Right atrium auricular region (tissue), 2 donors: ENCODE measurements at places on chromosomes 3 and 15. TPM values are rescaled to one million over a fixed set of nuclear protein-coding genes. Genes with fewer than 3 reads are reported as not detected.

CCDC191 gene
- total RNA-seq = 0.75 TPM

OIP5 gene
- total RNA-seq = 0.35 TPM

ARNT2 gene
- 4.8 TPM for total RNA-seq

WDR93 gene
- total RNA-seq = not detected

LMAN1L gene
- 13.8 TPM for total RNA-seq

CCR2 gene
- total RNA-seq = 2.1 TPM

SERF2 gene
- total RNA-seq = 803 TPM

KLF13 gene
- 52.8 TPM for total RNA-seq

DNA sequence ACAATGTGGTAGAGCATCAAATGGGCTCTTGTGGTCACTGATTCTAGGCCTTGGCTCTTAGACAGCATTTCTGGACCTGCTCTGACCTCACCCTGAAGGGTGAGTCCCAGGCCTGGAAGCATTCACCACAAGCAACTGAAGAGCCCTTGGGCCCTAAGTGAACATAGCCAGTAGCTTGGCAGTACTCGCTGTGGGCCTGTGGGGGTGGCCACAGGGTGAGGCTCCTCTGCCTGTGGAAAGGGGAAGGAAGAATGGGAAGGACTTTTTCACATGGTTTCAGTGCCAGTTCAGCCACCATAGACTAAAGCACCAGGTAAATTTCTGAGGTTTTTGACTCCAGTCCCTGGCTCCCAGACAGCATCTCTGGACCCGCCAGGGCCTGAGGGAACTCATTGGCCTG lies 5.1 kb upstream of the ZSCAN2 start:
- no peak for DNase-seq

- DNase-seq = no peak
These were observed 75.9 kb upstream of the CADPS start for GRCh38 chr3:62951037-62951613.

- no peak for DNase-seq
These were observed 310.3 kb downstream of the CHST2 start for GRCh38 chr3:143429628-143430514.

GRCh38 chr3:112350018-112350810 lies 17.3 kb downstream of the CD200 start:
- DNase-seq = no peak

DNA sequence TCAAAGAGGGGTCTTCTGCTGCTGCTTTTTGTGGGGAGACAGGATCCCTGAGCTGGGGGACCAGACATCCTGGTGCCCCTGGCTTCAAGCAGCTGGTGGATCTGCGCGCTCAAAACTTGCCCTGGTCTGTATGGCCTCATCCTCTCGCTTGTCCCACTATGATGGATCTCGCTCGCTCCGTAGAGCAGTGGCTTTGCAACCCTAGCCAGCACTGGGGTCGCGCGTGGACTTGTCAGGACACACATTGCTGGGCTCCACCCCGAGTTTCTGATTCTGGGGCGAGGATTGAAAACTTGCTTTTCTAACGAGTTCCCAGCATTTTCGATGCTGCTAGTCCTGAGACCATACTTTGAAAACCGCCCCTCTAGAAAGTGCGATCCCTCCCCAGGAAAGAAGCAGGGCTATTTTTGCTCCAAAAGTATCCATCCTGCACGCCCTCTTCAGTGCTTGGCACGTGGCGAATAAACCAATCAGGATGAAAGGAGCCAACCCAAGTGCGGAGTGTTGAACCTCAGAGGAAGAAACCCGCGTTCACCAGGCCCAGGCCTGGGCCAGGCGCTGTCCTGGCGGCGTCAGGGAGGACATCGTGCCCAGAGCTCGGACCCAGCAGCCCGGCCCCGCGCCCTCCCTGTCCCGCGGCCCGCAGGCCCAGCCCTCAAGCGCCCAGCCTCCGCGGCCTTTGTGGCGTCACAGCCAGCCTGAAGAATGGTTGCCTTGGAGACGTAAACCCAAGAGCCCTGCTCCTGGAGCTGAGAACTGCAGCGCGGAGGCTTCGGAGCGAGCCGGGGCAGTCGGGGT lies at the start of gene CFAP100:
Gene CFAP100 (plus strand): TSS at position 731 of the 798 bp plus-strand sequence. CDS start 1,092 bp downstream, outside the sequence.
- no peak for DNase-seq

- no peak for DNase-seq
These were observed 73.7 kb upstream of the TSPAN3 start for GRCh38 chr15:77144492-77145070.

- no peak for DNase-seq
These were observed 699.8 kb upstream of the GBE1 start for GRCh38 chr3:82461049-82461889.

- DNase-seq = no peak
These were observed 121.2 kb upstream of the HES1 start for GRCh38 chr3:194014756-194015155.

- no peak for DNase-seq
These were observed 103.0 kb downstream of the PGPEP1L start for GRCh38 chr15:98904544-98904943.

DNA sequence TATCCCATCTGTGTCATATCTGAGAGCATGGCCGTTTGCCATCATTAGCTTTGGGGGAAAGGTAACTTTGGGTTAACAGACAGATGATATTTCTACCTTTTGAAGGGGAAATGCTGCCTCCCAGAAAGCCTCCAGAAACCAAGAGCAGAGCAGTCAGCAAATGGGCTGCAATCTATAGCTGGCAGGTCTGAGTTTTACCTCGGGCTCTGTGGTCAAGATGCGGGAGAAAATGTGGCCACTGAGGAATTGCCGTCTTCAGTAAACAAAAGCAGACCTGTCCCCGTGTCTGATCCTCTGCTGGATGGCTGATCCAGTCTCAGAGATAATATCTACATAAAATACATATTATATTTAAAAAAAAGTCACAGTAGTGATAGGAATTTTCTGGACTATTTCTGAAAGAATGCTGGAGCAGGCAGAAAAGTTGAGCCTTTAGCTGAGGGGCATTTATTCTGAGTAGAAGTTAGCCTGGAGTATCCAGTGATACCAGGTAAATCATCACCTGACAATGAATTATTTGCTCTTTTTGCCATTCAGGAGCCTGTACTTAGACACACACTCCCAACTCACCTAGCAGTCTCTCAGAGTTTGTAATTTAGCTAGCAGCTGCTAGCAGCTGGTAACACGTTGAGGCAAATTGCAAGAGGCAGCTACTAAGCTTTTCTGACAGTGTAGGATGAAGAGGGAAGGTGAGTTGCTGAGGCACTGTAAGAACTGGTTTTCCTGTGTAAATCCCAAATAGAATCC lies 285.3 kb upstream of the RARB start:
- DNase-seq = no peak

- DNase-seq = no peak
These were observed 136.3 kb downstream of the LRRK1 start for GRCh38 chr15:101055411-101055810.

- no peak for DNase-seq
These were observed 35.1 kb downstream of the SLC25A26 start for GRCh38 chr3:66255865-66256264.

DNA sequence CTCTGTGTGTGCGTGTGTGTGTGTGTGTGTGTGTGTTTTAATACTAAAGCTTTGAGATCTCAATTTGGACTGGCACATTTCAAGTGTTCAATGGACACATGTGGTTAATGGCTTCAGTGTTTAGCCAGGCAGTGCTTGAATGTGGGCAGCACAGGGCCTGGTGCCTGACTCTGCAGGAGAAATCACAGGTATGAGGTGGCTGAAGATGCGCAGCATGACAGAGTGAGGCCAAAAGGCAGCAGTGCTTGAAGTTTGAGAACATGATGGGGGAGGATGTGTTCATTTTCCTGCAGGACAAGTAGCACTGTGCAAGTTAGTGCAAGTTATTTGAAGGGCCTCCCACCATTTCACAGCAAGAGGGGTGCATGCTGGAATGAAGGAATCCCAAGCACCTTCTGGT lies 620.5 kb upstream of the TBL1XR1 start:
- no peak for DNase-seq

GRCh38 chr3:72238010-72238691 lies 453.2 kb upstream of the PROK2 start:
- DNase-seq = no peak

DNA sequence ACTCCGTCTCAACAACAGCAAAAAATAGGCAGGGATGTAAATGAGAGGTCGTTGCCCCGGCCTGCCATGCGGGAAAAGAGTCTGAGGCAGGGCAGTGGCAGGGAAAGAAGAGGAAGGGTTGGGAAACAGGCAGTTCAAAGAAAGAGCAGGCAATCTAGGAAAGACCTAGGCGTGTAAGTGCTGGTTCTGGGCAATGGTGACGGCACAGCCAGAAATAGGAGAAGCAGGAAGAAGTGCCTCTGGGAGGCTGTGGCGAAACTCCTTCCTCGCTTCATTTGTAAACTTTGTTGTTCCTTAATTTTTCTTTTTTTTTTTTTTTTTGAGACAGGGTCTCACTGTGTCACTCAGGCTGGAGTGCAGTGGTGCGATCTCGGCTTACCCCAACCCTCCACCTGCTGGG lies 4.3 kb downstream of the SLC51A start:
- DNase-seq = peak; percentile 65

- DNase-seq = no peak
These were observed 15.5 kb downstream of the RGMA start for GRCh38 chr15:93073465-93073952.

DNA sequence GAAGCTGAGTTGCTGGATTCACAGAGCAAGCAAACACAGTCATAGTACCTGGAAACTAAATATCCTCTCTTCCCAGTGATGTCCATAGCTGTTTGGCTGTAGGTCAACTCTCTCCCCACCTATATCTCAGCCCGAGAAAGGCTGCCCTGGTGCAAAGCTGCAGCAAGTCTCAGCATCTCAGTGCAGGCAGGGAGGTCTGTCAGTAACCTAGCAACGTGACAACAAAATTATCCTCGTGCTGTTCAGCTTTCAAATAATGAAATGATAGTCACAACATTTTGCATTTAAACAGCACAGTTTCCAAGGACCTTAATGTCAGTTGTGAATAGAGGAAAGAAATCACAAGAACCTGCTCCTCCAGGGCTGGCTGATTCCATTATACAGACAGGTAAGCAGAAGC lies 83.6 kb downstream of the CHST2 start:
- DNase-seq = no peak

GRCh38 chr15:86300390-86301125 lies 220.9 kb downstream of the AGBL1 start:
- DNase-seq = no peak

- no peak for DNase-seq
These were observed 113.6 kb upstream of the TPM1 start for GRCh38 chr15:62929000-62929357.

DNA sequence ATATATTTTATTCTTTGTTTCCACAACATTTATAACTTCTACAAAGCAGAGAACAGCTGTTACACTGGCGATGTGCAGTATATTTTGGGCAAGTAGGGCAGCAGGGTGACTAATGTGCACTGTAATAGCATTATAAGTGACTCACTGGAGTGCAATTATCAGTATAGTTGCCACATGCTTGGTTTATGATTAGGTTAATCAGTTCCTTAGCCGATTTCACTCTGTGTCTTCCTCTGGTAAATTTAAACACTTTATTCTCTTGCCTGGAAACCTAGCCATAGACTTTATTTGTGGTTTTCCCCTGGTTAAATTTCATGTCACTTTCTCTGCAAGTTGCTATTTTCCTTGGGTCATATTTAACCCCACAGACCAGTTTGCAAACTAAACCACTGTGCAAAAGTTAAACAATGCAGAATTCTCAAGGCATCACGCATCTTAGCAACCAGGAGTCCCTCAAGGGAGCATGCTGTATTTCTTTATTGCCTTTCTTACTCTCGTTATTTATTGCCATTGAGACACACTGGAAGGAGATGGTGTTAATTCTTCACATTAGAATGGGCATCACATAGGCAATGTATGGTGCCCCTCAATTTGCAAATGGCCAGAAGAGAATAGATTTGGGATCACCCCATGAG lies 690.2 kb upstream of the DPPA4 start:
- DNase-seq = no peak

- no peak for DNase-seq
These were observed 969.0 kb upstream of the ALCAM start for GRCh38 chr3:104397713-104398112.

DNA sequence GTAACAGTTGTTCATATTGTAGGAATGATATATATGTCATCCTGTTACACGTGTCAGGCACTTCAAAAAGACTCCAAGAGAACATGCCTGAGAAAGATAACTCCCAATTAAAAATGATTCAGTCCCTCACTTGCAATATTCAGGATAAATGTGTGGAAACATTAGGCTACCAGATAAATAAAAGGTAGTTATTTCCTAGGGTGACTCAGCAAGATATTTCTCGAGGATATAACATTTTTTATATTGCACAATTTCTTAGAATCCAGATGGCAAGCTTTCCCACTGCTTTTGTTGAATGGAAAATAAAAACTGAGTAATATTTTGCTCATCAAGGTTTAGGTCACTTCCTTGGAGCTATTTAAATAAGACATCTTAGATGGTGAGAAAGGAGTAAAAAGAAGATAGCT lies 181.4 kb downstream of the GAP43 start:
- DNase-seq = no peak

GRCh38 chr3:65252266-65252665 lies 564.5 kb upstream of the ADAMTS9 start:
- DNase-seq = no peak

DNA sequence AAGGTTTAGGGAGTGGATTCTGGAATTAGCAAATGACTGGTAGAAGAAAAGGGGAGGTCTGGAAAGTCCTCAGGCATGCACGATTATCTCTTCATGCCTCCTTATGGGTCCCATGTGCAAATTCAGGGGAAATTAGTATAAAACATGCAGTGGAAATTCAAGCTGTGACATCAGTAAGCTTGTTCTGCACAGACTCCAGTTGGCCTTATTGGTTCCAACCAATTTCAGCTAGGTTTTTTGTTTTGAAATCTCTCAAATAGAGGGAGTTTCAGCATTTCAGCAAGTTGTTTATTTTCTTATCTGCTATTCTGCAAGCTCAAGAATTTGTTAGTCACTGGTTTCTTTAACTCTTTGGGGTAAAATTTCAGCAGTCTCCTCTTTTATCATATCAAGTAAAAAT lies 774 bp upstream of the TMCO5A start:
- DNase-seq = no peak

DNA sequence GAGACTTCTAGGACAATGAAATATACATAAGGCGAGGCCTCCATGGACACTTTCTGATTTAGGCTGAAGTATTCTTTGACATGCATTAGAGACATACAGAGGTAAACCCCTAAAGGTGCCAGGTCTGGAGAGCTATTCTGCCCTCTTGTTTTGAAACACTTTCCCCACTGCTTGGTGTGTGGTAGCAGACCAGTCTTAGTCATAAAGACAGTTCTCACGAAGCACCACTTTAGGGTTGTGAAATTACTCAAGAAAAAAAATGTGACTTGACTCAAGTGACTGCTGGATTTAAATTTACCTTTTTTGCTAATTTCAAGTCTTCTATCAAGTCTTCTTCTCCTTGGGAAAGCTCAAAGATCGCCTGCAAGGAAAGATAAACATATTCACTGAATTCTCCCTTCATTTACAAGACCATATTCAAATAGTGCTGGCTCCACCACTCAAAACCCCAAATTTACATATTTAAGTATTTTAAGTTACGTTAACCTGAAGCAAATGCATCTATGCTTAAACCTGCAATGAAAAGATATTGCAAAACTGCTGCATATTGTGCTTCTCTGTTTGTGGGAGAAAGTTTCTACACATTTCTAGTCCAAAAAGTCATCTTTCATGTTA lies 48.4 kb downstream of the ARHGEF3 start:
- DNase-seq = no peak

GRCh38 chr3:117553461-117553860 lies 843.9 kb downstream of the TUSC7 start:
- DNase-seq = no peak
